ENCODE measurements at places on chromosomes 3 and 15. TPM values are rescaled to one million over a fixed set of nuclear protein-coding genes. Genes with fewer than 3 reads are reported as not detected.

The FETUB gene
- total RNA-seq = 10.8 TPM

The FOXL2 gene
- total RNA-seq = not detected

The MCF2L2 gene
- 0.17 TPM for total RNA-seq

The ACAN gene
- under 0.01 TPM for total RNA-seq

The PLS1 gene
- total RNA-seq = 12.2 TPM

The TMEM42 gene
- 5.8 TPM for total RNA-seq

The TRIM42 gene
- total RNA-seq = not detected

The CCDC54 gene
- total RNA-seq = not detected

The PRTG gene
- total RNA-seq = 2.4 TPM

The REC114 gene
- total RNA-seq = not detected

The PRR20G gene
- total RNA-seq = not detected

The GOLGA6A gene
- 1.2 TPM for total RNA-seq

The CCK gene
- 0.25 TPM for total RNA-seq

The CHST14 gene
- total RNA-seq = 3.3 TPM

The ACAA1 gene
- 220 TPM for total RNA-seq

The CYP1A1 gene
- 4.4 TPM for total RNA-seq

The GPR149 gene
- not detected for total RNA-seq

The SLC6A1 gene
- 26.2 TPM for total RNA-seq

The FBN1 gene
- 20.1 TPM for total RNA-seq

The C3orf62 gene
- 3.1 TPM for total RNA-seq

The BUB1B gene
- 0.08 TPM for total RNA-seq

The A4GNT gene
- 0.42 TPM for total RNA-seq

The BCL2A1 gene
- total RNA-seq = 2.9 TPM

The ISG20 gene
- 36.5 TPM for total RNA-seq

The GOLGA8T gene
- total RNA-seq = 0.08 TPM

The SLC2A2 gene
- 506 TPM for total RNA-seq

The CYP11A1 gene
- total RNA-seq = 0.47 TPM

The TLR9 gene
- total RNA-seq = not detected

The ERICH6 gene
- not detected for total RNA-seq

Measured in liver (tissue), 10 donors.